ENCODE measurements at places on chromosomes 1 and 21.

DNA sequence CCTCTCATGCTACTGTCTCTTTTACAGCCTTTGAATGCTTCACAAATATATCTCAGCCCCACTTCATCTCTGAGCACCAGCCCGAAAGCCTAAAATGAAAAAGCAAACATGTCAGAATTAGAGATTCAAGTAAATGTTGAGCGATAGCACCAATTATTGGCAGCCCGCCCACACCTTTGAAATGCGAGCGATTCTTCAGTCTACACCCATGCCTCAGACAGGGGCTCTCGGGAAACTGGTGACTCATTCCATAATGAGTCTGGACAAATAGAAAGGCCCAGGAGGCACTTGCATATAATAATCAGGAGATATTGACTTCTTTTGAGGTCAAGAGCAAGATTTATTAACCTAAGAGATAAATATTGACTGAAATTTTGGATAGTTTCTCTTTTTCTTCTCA lies 487.3 kb upstream of the PTBP2 start:
- no peak for DNase-seq

DNA sequence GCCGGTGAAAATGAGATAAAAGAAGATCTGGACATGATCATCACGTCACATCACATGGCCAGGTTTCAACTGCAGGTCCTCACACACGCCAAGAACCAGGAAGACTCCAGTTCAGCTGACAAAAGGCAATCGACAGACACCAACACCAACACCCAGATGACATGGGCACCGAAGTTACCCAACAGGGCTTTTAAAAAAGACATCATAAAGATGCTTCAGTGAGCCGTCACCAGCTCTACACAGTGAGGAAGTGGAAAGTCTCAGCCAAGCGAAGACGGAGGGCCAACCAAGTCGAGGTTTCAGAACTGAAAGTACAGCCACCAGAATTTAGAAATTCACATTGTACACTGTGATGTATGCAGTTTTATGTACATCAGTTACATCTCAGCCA lies 154.3 kb upstream of the COL6A1 start:
- no peak for DNase-seq

DNA sequence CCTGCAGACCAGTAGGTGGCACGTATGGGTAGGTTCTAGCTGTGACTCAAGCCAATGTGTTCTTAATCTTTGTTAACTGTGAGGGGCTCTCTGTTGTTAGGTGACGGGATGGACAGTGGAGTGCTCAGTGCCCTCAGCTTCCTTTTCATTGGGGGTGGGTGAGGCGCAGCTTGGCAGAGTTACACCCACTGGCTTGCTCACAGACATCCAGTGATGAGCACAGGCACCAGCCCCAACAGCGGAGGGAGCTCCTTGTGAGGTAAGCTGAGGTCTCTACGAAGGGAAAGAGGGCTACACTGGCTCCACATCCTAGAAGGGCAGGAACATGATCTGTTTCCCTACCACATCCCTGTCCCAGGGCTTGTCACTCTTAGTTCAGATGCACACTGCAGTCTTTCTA lies 871.3 kb downstream of the LRRIQ3 start:
- no peak for DNase-seq

DNA sequence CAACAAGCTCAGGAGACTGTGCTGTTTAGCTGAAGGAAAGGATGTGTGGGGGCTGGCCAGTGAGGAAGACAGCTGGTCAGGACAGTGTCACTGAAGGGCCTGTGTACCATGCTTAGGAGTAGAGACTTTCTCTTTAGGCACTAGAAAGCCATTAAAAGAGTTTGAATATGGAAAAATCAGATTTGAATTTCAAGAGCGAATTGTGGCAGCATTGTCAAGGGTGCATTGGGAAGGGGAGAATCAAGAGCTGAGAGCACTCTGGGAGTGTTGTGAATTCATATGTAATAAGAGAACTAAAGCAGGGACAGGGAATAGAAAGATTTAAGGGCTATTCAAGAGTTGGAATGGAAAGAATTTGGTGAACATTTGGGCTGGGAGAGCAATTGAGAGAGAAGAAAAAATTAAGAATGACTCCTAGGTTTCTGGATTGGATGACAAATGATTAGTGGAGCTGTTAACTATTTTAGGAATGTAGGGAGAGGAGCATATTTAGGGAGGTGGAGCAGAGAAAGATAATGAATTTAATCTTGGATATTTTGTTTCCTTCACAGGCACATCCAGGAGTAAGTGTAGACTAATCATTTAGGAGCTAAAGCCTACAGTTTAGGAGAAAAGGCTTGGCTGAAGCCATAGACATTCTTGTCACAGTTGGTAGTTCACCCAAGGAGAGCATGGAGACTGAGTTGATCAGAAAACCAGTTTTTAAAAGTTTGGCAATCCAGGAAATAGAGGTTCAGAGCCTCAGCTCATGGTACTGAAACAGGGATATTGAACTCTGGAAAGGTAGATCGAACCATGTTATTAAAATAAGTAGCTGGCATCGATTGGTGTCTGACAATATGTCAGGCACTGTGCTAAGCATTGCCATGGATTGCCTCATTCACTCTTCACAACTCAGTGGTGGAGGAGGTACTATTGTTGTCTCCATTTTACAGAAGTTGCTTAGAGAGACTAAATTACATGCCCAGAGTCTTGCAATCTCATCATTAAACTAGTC lies 23.1 kb upstream of the TOR3A start:
- no peak for DNase-seq

- DNase-seq, result no peak
Measured at GRCh38 chr21:46206163-46207005, 22.1 kb upstream of the SPATC1L start.

GRCh38 chr1:228314658-228315483 lies 91.8 kb downstream of the TRIM11 start:
- no peak for DNase-seq

GRCh38 chr1:31760471-31761470 lies 3.4 kb downstream of the ADGRB2 start:
- DNase-seq, result peak; percentile 65

GRCh38 chr21:33642027-33642895 lies at the start of gene ITSN1:
ITSN1 (plus strand) TSS chr21:33642501; CDS start chr21:33718829, 76,328 bp downstream.
- peak; percentile 100 for DNase-seq

- DNase-seq, result no peak
Measured at GRCh38 chr1:201284636-201285035, 1.3 kb downstream of the PKP1 start.

- no peak for DNase-seq
Measured at GRCh38 chr1:160748181-160748877, 9.3 kb downstream of the SLAMF7 start.

DNA sequence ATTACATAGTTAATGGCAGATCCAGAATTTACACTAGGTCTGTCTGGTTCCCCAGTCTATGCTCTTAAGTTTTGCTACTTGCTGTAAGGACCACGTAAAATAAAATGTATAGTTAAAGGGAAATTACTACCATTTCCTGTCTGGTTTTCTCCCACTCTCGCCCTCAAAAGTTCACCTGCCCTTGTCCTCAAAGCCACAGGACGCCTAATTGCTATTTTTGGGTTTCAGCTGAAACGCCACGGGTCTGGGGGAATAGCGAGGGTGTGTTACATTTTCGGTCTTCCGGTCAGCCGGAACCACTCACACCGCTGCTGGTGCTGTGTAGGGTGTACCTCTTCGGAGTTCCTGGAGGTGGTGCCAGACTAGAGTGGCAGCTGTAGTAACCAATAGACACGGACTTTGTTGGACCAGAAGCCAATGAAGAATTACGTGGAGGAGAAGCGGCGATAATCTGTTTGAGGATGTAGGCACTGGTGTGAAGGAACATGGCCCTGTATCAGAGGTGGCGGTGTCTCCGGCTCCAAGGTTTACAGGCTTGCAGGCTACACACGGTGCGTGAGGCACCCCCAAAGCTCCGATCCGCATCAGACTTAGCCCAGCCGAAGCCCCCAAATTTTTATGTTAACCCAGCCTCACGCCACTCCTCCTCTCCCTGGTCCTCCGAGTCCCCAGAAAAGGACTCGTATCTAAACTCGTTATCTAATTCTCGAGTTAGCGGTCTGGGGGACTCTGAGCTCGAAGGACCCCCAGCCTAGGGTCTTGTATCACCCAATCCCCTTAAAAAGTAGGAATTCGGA lies at the start of gene TARS2:
Gene TARS2, plus strand, starts transcription at position 454 of the 797 bp plus-strand sequence. Its CDS starts 32 bp downstream, at position 486.
- peak; percentile 87 for DNase-seq

DNA sequence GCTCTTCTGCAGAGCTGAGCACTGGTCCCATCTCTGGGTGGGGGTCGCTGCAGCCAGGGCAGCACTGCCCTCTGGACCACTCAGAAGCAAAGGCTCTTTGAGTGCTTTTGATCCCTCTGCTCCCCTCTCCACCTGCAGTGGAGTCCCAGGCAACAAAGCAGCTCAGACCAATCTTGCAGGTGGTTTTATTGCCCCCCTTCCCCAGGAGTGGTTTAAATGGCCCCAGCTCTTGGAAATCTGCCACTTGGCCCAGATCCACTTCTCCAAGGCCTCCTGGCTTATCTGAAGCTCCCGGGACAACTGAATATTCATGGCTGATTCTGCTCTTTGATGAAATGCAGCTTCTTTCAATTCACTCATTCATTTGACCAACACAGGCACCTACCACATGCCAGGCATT lies 2.7 kb downstream of the STUM start:
- DNase-seq, result no peak

- no peak for DNase-seq
Measured at GRCh38 chr1:239717097-239717917, 330.9 kb downstream of the CHRM3 start.

DNA sequence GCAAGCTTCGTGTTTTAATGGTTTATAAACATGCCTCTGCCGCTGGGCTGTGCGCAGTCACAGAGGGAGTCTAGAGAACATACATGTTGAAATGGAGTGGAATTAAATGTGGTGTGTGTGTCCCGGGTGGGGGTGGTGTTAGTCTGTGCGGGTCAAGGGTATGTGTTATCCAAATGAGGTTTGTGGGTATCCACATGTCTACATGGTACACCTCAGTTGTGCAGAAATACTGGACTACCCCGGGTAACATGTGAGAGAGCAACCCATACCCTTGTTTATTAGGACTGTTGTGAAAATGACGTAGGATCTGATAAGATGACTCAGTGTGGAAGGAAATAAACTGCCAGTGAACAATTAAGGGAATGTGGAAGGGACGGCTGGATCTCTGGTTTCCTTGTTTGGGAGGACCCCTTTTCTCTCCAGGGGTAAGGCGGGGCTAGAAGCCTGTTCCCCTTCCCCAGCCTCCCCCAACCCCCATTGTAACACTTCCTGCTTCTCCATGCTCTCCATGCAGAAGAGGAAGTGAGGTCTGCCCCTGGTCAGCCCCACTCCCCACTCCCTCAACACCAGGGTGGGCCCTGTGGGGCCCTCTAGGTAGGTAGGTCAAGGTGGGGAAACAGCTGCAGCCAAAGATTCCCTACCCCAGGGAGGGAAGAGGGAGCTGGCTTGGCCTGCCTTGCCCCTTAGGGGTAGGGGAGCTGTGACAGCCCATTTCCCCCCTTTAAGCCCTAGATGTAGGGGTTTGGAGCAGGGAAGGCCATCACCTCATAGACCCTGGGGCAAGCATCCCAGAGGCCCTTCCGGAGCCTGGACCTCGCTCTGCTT lies 690 bp downstream of the EPS8L3 start:
- no peak for DNase-seq

DNA sequence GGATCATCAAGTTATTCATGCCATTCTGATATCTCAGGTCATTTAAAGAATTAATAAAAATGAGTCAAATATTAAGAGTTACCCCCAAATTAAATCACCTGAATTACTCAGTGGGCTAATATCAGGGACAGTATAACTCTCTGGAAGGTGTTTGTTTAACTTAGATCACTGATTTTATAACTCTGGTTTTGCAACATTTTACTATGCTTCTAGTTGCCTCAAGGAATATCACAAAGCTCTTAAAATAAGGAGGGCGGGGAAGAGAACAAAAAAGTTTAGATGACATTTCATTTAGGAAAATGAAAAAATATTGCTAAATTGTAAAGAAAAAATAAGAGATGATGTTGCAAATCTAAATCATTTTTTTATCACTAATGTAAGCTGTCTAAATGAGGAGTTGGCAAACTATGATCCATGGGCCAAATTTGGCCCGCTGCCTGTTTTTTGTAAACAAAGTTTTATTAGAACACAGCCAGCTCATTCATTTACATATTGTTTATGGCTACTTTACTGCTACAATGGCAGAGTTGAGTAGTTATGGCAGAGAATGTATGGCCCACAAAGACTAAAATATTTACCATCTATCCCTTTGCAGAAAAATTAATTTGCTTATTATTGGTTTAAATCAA lies 31.9 kb upstream of the SLC19A2 start:
- DNase-seq, result no peak

DNA sequence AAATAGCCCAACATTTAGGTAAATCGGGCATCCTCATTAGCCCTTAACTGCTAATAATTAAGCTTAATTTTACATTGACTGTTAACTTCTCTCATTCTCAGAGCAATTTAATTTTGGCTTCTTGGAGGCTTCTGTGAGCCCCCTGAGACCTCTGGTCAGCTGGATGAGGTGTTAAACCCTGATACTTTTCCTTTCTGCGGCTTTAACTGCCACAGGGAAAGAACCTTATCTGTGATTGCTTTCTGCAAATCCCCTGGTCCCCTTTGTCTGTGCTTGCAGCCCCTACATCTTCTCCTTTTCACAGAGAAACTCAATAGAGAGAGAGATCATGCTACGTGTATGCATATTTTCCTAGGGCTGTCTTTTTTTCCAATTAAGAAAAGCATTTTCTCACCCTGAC lies 184.5 kb upstream of the CSF3R start:
- no peak for DNase-seq

DNA sequence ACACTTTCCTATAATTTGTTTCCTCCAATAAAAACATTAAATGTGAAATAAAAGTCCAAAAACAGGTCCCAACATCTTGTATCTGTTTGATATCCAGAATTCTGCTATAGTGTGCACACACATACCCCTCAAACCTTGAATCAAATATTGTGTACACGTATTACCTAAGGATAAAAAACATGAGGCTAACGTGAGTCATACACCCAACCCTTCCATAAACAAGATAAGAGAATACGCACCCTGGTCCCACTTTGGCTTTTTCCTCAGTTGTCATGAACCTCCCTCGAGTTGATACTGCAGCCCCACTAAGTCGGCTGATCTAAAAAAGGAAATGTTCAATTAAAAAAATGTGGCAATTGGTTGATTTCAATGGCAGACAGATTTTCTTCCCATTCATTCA lies 5.2 kb downstream of the KHDC4 start:
- no peak for DNase-seq

GRCh38 chr1:44033756-44034155 lies 2.5 kb upstream of the SLC6A9 start:
- no peak for DNase-seq

DNA sequence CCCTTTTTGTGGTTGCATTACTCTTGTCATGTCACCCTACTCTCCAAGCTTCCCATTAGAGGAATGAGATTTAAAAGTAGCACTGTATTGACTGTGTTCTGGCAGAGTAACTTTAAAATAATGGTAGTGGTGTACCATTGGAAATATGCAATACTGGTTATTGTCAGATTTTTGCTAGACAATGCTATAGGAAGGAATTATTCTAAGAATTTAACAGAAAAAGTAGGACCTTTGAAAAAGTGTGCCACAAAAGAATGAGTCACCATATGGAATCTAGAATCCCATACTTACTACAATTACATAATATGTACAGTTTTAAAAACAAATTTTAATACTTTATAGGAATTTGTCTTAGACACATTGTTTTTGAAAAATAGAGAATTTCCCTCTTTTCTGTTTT lies 13.8 kb downstream of the MIER1 start:
- DNase-seq, result no peak
